ENCODE measurements at places on chromosomes 2 and 18.

- no peak for DNase-seq
Measured at GRCh38 chr2:100252811-100253698, 69.2 kb downstream of the LONRF2 start.

GRCh38 chr18:34904994-34905393 lies 136.2 kb upstream of the MAPRE2 start:
- no peak for DNase-seq

GRCh38 chr2:72128843-72129227 lies 18.8 kb downstream of the CYP26B1 start:
- no peak for DNase-seq

DNA sequence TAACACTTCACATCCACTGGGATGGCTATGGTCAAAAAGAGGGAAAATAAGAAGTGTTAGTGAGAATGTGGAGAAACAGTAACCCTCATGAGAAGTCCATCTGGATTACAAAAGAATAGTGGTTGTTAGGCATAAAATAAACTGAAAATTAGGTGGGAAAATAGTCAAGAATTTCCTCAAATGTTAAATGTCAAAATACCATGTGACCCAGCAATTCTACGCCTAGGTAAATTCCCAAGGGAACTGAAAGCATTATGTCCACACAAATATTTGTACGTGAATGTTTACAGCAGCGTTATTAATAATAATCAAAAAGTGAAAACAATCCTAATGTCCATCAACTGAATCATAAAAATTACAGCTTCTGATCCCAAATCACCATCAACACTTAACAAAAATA lies 11.0 kb downstream of the WDR33 start:
- no peak for DNase-seq

DNA sequence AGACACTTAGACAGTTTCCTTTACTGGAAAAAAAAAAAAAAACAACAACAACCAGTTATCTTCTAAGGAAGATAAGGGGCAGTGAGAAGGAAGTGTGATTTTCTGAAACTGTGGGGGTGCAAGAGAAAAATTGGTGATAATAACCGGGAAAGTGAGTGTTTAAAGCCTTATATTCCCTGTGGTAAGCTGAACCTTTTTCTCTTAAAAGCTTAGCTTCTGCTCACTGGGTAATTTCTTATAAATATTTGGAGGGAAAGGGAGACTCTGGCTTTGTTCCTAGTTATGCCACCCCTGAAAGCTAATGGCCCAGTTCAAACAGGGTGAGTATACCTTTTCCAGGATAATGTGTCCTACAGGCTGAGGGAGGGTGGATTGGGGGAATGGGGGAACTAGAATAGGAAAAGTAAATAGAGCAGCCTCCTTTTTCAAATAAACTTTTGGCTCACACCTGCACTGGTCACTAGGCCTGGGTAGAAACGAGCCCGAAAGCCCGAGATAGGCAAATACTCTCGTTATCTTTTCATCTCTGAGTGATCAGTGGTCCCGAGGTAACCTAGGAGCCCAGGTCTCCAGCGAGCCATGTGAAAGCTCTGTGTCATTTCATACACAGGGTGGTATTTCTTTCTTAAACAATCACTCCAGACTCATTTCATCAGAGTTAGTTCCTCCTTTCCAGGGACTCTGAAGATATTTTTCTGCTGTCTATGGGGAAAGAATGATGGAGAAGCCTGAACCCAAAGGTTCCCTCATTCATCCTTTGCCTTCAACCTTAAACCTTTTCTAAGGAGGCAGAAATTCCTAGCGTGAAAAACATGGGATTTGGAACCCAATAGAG lies 15.5 kb upstream of the SRBD1 start:
- DNase-seq, result no peak
